ENCODE measurements at places on chromosomes 13 and 19.

- no peak for DNase-seq
Measured at GRCh38 chr19:41193430-41194156, 574 bp downstream of the CYP2S1 start.

DNA sequence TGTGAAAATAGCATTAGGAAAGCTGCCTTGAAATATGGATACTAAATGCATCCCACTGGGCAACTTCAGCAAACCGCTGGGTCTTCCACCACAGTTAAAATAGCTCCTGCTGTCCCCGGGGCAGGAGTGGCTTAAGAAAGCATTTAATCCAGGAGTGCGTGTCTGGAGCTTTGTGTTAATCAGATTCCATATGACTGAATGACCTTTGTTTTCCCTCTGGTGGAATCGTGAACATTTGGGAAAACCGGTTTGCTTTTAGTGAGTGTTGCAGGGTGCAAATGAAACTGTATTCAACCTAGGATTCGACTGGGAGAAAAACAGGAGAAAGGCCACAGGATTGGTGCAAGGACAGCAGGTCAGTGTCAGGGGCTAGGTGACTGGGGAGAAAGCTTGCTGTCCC is 237.6 kb upstream of the MAB21L1 start:
- DNase-seq, result no peak

- no peak for DNase-seq
Measured at GRCh38 chr19:42193294-42193693, 24.2 kb downstream of the DEDD2 start.

DNA sequence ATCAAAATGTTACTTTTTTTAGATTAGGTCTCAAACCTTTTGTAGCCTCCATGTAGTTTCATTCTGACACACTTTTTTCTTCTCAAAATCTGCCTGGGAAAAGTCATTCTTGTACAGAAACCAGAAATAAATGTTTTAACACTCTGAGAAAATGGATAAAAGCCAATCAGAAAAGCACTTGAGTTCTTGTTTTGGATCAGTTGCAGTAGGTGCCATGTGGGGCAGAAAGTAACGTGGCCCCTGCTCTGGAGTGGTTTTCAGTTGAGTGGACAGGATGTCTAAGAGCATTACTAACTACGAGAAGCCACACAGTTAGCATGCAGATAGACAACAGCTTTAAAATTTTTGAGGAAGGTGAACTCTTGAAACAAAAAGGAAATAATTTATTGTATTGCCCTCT is 19.1 kb downstream of the GPR183 start:
- DNase-seq, result no peak

GRCh38 chr13:70612881-70613280 is 504.6 kb upstream of the KLHL1 start:
- no peak for DNase-seq

DNA sequence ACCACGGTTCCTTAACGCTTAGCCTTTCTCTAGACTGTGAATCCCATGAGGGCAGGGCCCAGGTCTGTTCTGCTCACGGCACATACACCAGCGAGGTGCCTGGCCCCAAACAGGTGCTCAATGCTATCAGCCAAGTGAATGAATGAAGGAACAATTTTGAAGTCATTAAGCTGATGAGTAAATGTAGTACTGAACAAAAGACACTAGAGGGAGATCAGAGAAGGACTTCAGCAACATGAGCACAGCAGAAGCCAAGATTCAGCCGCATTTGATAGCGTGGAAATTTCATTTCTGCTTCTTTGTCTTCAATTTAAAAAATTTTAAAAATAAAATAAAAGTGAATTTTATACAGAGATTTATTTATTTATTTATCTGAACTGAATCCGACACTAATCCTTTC is 20.1 kb upstream of the MYO16 start:
- DNase-seq, result no peak

DNA sequence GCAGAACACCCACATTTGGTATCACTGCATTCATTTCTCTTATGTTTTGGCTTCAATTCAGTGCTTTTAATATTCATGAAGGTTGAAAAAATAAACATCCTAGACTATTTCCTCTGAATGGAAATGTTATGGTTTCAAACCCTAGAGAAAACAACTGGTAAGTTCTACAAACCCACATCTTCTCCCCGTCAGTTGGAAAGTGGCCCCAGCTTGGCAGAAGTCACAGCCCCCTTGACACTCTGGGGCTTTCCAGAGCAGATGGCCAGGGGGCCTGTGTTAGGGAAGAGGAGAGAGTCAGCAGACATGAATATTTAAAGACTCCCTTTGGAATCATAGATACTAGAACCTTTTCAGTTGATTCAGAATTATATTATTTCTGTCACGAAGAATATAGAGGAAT is 123.9 kb downstream of the SHISA2 start:
- no peak for DNase-seq

DNA sequence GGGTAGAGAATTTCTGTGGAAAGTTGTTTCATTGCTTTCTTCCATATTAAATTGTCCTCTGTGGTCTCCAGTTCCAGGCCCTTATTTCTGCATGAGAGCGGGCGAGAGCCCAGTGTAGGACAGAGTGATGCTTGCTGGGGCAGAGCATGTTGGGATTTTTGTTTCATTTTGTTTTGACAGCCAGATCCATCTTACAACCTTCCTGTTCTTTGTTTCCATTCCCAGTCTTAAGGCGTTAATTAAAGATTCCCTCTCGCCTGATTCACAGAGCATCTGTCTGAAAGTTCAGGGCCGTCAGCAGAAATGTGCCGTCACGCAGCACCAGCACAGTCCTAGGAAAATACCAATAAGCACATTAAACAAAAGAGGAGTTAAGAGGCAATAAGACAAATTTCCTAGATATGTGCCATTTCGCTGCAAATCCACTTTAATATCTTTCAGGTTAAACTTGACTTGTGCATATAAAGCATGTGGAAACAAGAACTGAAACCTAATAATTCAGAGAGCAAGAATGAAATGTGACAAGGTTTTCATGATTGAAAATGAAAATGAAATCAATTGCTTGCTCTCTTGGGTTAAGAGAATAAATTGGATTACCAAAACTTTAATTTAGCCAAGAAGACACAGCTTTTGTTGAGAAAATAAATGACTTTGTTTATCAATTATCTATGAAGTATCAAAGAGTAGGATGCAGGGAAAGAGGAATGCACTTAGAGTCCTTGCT is 210.7 kb upstream of the SLC10A2 start:
- no peak for DNase-seq

- DNase-seq, result no peak
Measured at GRCh38 chr19:40280608-40281221, 4.4 kb downstream of the AKT2 start.

DNA sequence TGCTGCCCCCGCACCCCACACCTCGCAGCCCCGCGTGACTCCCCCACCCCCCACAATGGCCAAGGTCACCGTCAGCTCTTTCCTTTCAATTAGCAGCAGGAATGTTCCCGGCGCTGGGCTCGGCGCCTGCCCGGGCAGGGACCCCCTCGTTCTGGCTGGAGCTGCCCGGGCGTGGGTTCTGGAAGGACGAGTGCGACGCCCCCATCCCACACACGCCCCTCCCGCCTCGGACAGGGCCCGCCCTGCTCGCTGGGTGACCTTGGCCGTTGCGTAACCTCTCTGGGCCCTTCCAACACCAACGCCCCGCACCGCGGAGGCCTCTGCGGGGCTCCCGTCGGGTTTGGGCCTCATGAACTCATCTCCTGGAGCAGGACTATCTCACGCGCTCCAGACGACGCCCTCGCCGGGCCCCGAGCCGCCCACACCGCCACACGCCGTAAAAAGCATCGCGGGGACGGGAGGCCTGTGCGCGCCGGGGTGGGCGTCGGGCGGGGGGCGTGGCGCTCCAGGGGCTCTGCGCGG is 10.3 kb downstream of the PALM start:
- no peak for DNase-seq

DNA sequence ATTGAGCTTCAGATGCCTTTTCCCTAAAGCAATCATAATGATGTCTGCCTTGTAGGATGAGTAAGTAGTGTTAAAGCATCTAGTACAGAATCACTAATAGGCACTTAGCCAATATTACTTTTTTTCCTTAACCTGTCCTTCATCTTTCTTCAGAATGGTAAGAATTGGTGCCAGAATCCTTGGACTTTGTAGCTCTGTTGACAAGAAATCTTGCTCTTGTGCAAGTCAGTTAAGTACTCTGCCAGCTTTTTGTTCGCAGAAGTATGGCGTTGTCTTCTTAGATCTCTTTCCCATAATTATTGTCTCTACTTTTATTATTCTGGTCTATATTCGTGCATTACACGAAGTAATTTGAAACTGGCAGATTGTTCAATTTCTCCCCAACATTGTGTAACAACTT is 554.5 kb downstream of the PCDH9 start:
- DNase-seq, result no peak

GRCh38 chr13:105365831-105366230 is 1169.6 kb downstream of the EFNB2 start:
- no peak for DNase-seq

DNA sequence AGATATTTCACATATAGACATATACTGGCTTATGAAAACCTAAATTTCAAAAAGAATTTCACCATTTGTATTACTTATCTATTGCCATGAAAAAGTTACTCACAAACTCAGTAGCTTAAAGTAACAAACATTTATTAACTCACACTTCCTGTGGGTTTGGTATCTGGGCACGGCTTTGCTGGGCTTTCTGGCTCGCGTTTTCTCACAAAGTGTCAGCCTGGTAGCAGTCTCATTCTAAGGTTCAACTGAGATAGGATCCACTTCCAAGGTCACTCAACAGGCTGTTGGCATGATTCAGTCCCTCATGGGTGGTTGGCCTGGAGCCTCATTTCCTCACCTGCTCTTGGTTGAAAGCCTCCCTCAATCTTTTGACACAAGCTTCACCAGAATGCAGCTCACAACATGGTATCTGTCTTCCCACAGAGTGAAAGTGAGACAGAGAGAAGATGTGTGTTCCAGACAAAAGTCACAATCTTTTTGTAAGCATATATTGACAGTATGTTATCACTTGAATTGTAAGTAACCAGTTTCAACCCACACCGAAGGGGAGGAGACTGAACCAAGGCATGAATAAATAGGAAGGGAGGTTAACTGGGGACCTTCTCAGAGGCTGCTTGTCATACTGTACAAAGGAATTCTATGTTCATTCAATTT is 1065.8 kb upstream of the SPRY2 start:
- no peak for DNase-seq

DNA sequence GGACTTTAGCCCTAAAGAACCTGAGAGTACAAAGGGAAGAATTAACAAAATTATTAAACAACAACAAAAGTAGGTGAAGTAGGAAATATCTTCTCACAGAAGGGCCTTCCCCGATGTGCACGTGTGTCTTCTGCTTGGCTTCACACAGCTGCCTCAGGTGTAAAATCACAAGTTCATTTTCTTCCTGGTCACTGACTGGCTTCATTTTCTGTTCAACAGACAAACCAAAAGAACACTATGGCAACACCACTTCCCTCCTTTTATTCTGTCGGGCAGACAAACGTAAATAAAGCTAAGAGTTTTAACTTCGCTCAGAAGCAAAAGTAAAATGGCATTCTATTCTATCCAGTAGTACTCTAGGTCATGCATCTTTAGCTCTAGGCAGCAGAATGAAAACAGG is 140.9 kb downstream of the TBC1D4 start:
- DNase-seq, result no peak

DNA sequence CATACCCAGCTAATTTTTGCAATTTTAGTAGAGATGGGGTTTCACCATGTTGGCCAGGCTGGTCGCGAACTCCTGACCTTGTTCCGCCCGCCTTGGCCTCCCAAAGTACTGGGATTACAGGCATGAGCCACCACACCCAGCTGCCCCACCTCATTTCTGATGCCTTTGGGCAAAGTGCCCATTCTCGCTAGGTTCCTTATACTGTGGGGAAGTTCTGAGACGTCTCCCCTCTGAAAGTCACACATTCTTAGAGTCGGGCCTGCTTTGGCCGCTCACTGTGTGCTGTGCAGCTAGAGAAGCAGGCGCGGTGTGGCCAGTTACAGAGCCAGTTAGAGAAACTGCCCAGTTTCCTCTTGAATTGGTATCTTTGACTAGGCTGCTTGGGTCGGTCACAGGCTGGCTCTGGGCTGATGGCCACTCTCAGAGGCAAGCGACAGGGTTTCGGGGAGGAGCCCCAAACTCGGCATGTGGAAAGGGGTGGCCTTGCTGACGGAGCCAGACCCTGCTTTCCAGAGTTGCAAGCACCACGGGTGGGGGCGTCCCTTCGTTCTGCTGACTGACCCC is 18.0 kb downstream of the PRAM1 start:
- DNase-seq, result no peak

- no peak for DNase-seq
Measured at GRCh38 chr13:78867655-78868054, 208.7 kb upstream of the OBI1 start.

DNA sequence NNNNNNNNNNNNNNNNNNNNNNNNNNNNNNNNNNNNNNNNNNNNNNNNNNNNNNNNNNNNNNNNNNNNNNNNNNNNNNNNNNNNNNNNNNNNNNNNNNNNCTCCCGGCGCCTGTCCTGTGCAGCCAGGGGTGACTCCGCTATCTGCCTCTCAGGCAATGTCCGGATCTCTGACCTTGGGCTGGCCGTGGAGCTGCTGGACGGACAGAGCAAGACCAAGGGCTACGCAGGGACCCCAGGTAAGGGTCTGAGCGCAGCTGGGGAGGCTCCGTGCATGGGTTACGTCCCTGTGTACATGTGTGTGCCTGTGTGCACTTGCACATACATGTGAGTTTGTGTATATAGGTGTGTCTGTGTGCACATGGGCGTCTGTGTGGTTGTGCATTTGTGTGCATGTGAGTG is 36.1 kb upstream of the TMEM255B start:
- DNase-seq, result no peak

DNA sequence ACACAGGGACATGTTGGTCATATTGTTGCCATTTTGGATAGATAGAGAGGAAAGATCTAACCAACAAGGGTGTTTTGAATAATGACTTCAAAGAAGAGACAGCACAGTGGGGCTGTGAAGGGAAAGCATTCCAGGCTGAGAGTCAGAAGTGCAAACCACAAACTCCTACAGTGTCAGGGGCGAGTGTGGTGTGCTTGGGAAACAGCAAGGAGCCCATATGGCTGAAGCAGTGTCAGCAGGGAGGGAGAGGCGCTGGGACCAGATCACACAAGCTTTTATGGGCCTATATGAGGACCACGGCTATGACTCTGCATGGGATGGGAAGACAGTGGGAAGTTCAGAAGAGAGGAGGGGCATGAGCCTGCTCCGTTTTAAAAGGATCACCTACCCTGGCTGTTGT is 166.4 kb downstream of the MYO16 start:
- DNase-seq, result no peak

GRCh38 chr13:71603255-71603654 is 263.7 kb downstream of the DACH1 start:
- no peak for DNase-seq

GRCh38 chr19:11102944-11103343 is 13.7 kb downstream of the LDLR start:
- no peak for DNase-seq

All from stimulated activated CD4-positive, alpha-beta T cell treated with anti-CD3 and anti-CD28 coated beads, TNF-alpha, amount 100 ng/mL, for 1 hour (primary cell).